ENCODE measurements at places on chromosomes 5 and 9.

GRCh38 chr9:120956862-120957261 lies 30.3 kb upstream of the TRAF1 start:
- no peak for DNase-seq

DNA sequence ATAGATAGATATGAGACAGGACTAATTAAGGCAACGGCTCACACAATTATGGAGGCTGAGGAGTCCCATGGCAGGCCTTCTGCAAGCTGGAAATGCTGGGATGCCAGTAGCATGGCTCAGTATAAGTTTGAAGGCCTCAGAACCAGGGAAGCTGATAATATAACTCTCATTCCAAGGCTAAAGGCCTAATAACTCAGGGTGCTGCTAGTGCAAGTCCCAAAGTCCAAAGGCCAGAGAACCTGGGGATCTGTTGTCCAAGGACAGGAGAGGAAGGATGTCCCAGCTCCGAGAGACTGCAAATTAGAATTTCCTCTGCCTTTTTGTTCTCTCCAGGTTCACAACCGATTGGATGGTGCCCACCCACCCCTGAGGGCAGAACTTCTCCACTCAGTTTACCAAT lies 114.5 kb downstream of the SV2C start:
- no peak for DNase-seq

GRCh38 chr5:64637837-64638443 lies 52.4 kb upstream of the SHISAL2B start:
- DNase-seq = no peak

DNA sequence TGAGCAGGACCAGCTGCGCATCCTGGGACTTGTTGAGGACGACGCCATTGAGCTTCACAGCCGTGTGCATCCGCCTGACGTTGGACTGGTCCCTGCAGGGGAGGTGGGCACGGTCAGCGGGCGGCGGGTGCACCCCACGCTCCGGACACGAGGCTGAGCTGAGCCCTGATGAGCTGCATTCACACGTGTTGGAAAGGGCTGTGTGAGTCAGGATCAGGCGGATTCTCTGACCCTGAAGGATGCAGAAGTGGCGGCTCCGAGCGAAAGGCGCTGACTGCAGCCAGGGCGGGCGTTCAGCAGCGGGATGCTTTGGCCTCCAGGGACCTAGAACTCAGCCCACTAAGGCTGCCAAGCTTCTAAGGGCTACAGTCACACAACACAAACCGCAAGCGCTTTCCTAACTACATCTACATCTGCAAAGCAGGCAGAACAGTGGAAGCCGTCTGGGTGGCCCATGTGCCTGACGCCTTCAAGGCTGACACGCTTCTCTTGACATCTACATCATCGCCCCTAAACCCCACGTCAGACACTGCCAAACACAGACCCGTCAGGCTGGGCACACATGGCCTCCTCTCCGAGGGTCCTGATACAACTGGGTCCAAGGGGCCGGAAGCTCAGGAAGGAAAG lies 44.9 kb downstream of the NKD2 start:
- no peak for DNase-seq

Data from DMS 273 treated with DMSO at 0.1 percent for 48 hours (cell line).